Suppressor macrophage treated with lipopolysaccharide for 1 hour (primary cell): ENCODE measurements at places on chromosomes 11 and 22.

- no peak for DNase-seq
Observed at GRCh38 chr22:49119551-49119952, 708.1 kb downstream of the BRD1 start.

DNA sequence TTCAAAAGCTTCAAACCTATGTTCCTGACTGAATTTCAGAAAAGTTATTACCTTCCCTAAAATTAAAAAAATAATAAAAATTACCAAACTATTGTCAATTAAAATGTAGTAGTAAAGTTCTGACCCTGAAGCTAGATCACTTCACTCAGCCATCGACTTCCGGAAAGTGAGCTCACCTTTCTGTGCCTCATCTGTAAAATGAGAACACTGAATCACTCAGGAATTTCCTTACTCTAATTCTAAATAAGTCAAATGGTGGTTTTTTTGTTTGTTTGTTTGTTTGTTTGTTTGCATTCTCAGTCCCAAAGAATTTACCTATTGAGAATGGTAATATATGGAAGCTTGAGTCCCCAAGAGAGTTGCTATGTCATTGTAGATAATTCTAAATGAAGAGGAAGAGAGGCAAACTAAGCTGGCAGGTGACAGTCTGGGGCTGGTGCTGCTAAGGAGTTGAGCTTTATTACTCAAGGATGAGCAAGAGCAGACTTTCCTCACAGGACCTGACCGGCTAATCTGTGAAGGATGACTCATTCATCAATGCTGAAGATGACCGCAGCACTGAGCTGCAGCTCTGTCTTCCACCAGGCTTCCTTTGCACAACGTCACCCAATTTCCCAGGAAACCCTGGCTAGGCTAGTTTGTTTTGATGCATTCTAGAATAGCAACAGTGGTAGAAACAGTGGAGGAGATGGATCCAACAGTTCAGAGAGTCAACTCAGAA is 248.8 kb downstream of the RAB38 start:
- peak; percentile 8 for DNase-seq

DNA sequence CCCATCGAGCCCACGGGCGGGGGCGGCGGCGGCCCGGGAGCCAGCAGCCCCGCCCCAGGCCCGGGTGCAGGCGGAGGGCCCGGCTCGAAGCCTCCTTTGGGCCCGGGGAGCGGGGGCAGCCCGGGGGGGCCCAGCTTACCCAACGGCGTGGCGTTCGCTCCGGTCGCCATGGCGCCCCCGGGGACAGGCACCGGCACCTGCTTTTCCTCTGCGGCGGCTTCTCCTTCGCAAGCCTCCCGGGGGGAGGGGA is 194 bp downstream of the SF1 start:
- DNase-seq = no peak

- no peak for DNase-seq
Observed at GRCh38 chr22:40511604-40512003, 124.9 kb downstream of the MRTFA start.
